Erythroblast (primary cell): ENCODE measurements at places on chromosomes 2 and 18.

GRCh38 chr2:7878786-7879482 is 802.9 kb upstream of the ID2 start:
- no peak for DNase-seq

- no peak for DNase-seq
These were observed 76.8 kb downstream of the CCBE1 start for GRCh38 chr18:59620381-59620780.

- no peak for DNase-seq
These were observed 18.7 kb upstream of the ADAM17 start for GRCh38 chr2:9574331-9574730.

GRCh38 chr2:73984203-73984921 is at the start of gene TET3:
TSS of gene TET3 (plus strand) at chr2:73984910. CDS start at chr2:73986404, 1,494 bp downstream.
- DNase-seq: peak; percentile 70

GRCh38 chr2:71789556-71790204 is 336.3 kb downstream of the DYSF start:
- no peak for DNase-seq
